Right cardiac atrium (tissue), 5 donors: ENCODE measurements at places on chromosomes 13 and 19.

DNA sequence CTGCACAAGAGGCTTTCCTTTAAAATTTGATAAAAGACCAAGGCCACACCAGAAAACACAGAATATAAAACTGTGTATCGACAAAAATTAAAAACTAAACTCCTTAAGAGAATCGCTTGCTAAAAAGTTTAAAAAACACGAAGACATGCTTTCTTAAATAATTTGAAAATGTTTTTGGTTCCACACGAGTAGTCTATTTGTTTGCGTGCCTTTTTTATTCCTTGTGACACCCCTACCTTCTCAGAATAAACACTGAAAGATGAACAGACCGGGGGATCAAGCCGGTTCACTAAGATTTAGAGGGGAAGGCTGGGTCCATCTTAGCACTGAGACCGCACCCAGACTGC, 256.4 kb upstream of the STARD13 start:
- DNase-seq: no peak

GRCh38 chr13:85785205-85785604, 14.0 kb downstream of the SLITRK6 start:
- no peak for DNase-seq

DNA sequence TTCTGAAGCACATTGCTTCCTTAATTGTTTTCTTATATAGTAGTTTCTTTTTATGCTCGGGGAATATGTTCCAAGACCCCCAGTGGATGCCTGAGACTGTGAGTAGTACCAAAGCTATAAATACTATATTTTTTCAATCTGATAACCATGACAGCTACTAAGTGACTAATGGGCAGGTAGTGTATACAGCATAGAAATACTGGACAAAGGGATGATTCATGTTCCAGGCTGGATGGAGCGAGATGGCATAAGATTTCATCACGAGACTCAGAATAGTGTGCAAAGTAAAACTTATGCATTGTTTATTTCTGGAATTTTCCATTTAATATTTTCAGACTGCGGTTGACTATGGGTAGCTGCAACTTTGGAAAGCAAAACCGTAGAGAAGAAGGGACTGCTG, 47.9 kb upstream of the OLFM4 start:
- no peak for DNase-seq

- DNase-seq: no peak
Observed at GRCh38 chr13:28012383-28012782, 23.9 kb upstream of the URAD start.

- no peak for DNase-seq
Observed at GRCh38 chr19:31583148-31583547, 233.9 kb upstream of the TSHZ3 start.
